ENCODE measurements at places on chromosomes 1 and 21.

- DNase-seq: no peak
Measured at GRCh38 chr1:11374748-11375110, 101.7 kb downstream of the UBIAD1 start.

- no peak for DNase-seq
Measured at GRCh38 chr1:23013657-23014056, 2.0 kb downstream of the TEX46 start.

DNA sequence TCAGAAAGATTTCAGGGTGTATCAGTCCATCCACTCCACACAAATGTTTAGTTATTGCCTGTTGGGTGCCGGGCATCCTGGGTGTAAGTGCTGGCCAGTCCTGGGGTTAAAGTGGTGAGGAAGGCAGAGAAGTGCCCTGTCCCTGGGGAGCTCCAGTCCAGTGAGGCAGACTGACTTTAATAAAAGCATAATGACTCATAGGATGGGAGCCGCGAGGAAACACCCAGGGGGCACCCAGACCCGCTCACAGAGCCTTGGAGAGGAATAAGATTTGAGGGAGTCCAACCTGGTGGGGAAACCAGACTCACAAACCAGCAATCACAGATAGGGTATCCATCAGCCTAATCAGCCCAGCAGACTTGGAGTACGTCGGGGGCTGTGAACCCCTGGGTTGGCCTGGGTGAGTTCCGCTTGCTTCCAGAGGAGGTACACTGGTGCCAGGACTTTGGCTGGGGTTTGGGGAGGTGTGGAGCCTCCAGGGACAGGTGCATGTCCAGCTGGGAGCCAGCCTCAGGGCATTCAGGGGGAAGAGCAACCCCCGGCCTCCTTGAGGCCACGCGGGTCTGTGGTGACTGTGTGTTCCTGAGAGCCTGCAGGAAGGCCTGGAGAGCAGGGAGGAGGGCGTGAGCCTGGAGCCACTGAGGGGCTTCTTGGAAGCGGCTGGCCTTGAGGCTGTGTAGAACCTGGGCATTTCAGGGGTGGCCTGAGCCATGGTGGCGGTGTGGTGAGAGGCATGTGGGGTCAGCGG, 3.7 kb downstream of the PEAR1 start:
- no peak for DNase-seq

- no peak for DNase-seq
Measured at GRCh38 chr1:39080831-39081270, 54.7 kb downstream of the NDUFS5 start.

DNA sequence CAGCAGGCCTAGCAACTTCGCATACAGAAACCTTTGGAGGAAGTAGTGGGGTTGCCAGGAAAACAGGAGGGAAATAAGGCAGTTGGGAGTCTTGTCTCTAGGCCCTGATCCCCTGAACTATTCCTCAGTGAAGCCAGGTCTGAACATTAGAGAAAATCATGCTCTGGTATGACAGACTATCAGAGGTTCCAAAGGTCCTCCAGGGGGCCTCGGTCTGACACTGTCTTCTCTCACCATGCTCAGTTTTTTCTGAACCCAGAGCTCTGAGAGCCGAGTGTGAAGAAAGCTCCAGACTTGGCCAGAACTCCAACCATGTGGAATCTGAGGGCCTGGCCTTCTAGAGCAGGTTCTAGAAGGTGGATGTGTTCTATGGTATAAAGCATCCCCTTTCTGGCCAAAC, 4.0 kb downstream of the TOMM40L start:
- DNase-seq: no peak

DNA sequence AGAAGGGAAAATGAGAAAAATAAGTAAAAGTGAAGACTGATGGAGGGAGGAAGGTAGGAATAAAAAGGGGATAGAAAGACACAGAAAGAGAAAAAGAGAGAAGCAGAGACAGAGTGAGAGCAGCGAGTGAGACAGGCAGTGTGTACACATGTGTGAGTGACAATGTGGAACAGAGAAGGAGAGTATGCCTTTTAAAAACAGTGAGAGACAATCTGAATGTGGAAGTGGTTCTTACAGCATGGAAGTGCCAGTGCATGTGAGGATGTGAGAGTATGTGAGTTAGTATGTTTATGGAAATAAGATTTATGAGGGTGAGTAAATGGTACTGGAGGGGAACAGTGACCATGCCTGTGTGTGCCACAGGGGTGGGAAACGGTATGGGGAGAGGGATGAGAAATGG, 1.2 kb downstream of the NEGR1 start:
- DNase-seq: no peak

DNA sequence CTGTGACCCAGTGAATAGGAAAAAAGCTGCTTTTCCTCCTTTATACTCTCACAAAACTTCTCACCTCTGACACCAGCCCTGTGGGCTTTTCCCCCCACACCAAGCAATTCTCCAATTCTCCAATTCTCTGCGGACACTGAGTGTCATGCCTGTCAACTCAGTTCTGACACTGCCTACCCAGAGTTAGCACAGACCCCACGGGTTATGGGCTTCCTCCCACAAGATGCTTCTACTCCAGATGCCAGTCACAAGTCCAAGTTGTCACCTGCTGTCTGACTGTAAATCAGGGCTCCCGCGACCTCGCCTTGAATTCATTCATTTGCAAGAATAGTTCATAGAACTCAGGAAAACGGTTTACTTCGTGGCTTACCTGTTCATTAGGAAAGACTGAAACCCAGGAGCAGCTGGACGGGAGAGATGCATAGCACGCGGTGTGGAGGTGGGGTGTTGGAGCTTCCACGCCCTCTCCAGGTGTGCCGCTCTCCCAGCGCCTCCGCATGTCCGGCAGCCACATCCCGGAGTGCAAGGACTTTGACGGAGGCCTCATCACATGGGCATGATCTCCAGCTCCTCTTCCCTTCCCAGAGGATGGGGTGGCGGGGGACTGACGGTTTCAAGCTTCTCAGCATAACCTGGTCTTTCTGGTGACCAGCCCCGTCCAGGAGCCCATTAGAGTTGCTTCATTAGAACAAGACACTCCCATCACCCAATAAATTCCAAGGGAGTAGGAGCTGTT, 154.7 kb downstream of the PGBD5 start:
- no peak for DNase-seq
